Stimulated activated CD4-positive, alpha-beta T cell treated with anti-CD3 and anti-CD28 coated beads, Interleukin-4, amount 100 ng/mL, for 1 hour (primary cell): ENCODE measurements at places on chromosomes 5 and 9.

GRCh38 chr5:109922381-109922995 lies 232.8 kb downstream of the MAN2A1 start:
- no peak for DNase-seq

GRCh38 chr9:96169901-96170300 lies 132.1 kb downstream of the HSD17B3 start:
- DNase-seq: no peak

DNA sequence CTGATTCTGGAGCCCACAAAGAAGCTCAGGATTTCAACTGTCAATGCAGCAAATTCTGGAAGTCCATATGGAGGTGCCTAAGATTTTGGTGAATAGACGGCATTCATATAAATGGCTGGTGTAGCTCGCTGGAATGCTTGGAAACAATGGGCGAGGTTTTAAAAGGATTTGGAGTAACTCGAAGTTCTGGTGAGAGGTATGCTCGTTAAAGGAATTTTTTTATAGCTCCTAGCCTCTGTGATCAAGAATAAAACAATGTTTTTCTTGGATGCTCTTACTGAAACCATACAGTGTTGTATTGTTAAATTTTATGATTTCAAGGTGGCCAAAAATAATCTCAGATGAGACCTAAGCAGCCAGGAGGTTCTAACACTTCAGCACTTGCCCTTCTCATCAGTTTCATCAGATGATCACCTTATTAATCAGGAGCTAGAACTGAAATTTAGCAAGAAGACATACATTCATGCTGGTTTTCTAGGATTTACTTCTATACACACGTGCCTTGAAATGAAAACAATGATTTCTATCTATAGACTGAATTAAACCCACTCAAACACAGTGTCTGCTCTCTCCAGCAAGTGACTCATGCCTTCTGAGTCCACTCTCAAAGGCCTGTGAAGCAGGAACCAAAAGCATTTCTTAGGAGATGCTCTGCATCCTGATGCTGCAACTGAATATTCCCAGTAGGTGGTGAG lies 79.2 kb downstream of the OTULIN start:
- DNase-seq: no peak

DNA sequence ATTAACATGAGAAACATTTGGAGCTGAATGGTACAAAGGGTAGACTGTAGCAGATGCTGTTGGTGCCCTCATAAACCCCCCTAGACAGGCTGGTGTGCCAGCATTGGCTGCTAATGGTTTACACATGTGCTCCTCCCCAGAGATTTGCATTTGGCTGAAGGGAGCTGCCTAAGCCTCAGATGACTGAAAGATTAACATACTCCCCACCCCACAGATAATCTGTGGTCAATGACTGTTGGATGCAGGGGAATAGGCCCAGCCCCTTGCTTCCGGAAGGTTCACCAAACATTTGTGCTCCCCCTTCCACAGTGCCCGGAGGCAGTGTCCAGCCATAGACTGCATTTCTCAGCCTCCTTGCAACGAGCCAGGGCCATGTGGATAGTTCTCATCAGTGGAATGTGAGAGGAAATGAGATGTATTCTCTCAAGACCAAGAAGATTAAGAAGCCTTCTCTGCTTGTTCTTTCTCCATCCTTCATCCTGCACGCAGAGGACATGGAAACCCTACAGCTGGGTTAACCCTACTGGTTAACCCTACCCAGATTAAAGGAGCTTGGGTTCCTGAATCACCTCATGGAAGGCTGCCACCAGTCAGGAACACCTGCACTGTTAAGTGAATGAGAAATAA lies 79.6 kb downstream of the PHAX start:
- DNase-seq: no peak

DNA sequence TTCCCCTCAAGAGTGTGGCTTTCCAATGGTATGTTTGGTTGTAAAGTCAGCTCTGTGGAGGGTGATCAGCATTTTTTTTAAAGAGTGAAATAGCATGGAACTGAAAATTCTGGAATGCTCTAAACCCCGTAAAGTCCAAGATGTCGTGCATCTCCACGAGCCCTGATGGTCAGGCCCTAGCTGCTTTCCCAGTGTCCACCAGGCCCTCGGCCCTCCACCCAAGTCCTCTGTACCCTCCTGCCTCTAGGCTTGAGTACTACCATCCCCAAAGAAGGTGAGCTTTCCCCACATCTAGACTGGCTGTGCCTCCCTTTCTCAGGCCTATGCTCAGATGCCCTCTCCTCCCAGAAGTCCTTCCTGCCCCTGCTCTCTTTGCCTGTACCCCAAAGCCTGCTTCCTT lies 280.3 kb downstream of the GADD45G start:
- no peak for DNase-seq

GRCh38 chr5:154523709-154524108 lies 45.7 kb upstream of the HAND1 start:
- no peak for DNase-seq

- DNase-seq: no peak
Observed at GRCh38 chr5:38871790-38872551, 26.2 kb downstream of the OSMR start.
